ENCODE measurements at places on chromosomes 7 and 10.

DNA sequence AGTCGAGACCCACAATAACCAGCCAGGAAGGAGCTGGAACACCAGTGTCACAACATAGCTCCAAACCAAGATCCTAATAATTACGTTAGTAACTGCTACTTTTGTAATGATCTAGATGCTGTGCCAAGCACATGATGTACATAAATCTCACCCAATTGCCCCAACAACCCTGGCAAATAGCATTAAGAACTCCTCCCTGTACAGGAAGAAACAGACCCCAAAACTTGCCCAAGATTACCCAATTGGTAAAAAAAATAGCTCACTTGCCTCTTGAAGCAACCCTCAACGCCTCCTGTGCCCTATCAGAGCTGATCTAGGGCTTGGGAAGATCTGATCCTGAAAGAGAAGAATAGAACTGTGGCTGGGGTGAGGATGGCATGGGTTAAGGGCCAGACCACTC, 628.7 kb upstream of the AUTS2 start:
- no peak overlapping the region for H3K27ac ChIP-seq
- no peak for DNase-seq
- H3K4me1 ChIP-seq, result no peaks in the 10 kb centered on the region
- no peaks in the 10 kb centered on the region for H3K36me3 ChIP-seq
- H3K27me3 ChIP-seq, result no peaks in the 10 kb centered on the region
- H3K4me3 ChIP-seq, result no peak overlapping the region

- peaks cover 23% of the 10 kb centered on the region for H3K4me1 ChIP-seq
- H3K36me3 ChIP-seq, result no peaks in the 10 kb centered on the region
- peak within 1 kb of the TSS; percentile 37 for H3K27ac ChIP-seq
- H3K4me3 ChIP-seq, result peak within 1 kb of the TSS; percentile 78
These were observed at the start of gene EPHB6 for GRCh38 chr7:142854372-142855113. EPHB6 (plus strand) TSS chr7:142855076; CDS start chr7:142863228, 8,152 bp downstream.

DNA sequence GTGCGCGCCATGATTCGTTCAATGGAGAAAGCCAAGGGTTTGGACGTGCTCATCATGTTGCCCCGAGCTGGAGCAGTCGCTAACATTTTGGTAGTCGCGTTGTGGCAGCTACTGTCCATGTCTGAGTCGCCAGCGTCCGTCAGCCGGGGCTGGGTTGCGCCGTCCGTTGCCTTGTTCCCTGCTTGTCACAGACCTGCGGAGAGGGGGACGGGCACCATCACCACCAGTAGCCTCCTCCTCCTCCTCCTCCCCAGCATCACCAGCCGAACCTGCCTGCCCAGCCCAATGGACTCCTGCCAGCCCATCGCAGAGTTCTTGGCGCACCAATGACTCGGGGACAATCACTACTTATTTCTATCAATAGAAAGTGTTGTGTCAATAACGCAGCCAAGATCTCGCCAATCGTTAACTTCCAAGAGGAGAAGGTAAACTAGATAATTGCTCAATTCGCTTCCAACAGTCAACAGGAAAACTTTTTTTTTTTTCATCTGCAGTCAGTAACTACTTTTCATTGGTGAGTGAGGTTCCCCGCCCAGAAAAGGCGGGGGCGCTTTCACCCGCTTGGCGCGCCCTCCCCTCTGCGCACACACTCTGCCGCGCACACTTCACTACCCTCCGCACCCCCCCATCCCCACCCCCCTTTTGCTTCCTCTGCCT, at the start of gene FEZF1:
FEZF1 (minus strand) TSS at position 432 of the 657 bp plus-strand sequence; CDS start at position 119, 313 bp downstream.
- peaks cover 79% of the 10 kb centered on the region for H3K27me3 ChIP-seq
- no peak within 1 kb of the TSS for H3K27ac ChIP-seq
- H3K4me3 ChIP-seq, result no peak within 1 kb of the TSS
- no peak for DNase-seq
- peaks cover 25% of the 10 kb centered on the region for H3K4me1 ChIP-seq

GRCh38 chr7:46513447-46513848, 592.4 kb upstream of the IGFBP3 start:
- no peaks in the 10 kb centered on the region for H3K36me3 ChIP-seq
- no peak overlapping the region for H3K4me3 ChIP-seq
- H3K27ac ChIP-seq, result no peak overlapping the region

DNA sequence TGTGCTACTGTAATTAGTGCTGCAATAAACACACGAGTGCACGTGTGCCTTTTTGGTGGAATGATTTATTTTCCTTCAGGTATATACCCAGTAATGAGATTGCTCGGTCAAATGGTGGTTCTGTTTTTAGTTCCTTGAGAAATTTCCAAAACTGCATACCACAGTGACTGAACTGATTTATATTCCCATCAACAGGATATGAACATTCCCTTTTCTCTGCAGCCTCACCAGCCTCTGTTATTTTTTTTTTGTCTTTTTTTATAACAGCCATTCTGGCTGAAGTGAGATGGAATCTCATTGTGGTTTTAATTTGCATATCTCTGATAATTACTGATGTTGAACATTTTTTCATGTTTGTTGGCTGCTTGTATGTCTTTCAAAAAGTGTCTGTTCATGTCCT, 922.9 kb upstream of the LRRN3 start:
- DNase-seq, result no peak
- no peaks in the 10 kb centered on the region for H3K36me3 ChIP-seq
- no peak overlapping the region for H3K4me3 ChIP-seq
- H3K27ac ChIP-seq, result no peak overlapping the region
- no peaks in the 10 kb centered on the region for H3K4me1 ChIP-seq
- no peaks in the 10 kb centered on the region for H3K27me3 ChIP-seq

DNA sequence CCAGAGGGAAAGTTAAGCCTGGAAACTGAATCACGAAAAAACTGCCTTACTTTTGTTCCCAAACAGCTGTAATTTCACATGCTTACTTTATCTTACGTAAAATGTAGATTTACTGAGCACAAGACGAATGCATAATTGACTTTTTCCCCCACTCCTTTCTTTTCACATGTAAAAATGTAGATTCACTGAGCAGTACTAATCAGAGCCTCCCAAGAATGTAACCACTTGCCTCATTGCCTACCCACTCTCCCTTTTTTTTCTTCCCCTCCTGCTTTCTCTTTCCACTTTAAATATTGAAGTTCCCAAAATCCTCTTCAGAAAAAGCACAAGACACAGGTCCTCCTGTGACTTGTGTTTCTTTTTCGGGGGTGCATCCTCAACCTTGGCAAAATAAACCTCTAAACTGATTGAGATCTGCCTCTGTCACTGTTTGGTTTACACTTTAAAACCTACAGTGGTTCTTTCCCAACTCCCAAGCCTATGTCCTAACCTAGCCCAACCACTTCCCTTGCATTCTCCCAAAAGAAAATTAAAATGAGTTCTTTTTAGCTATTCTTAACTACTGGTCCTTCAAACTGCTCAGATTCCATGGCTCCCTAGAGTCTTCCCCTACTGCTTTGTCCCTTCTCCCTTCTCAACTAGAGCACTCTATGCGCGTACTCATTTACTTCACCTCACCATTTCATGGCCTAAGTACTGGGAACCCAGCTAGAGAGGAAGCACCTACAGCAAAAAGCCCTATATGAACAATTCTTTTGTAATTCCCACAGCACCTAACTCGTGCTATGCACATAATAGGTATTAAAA, 236.6 kb upstream of the MKLN1 start:
- H3K36me3 ChIP-seq, result no peaks in the 10 kb centered on the region
- no peak for DNase-seq
- H3K27ac ChIP-seq, result peak overlapping the region; percentile 61
- peaks cover 10% of the 10 kb centered on the region for H3K4me1 ChIP-seq

- DNase-seq, result no peak
- H3K27ac ChIP-seq, result no peak overlapping the region
- no peaks in the 10 kb centered on the region for H3K36me3 ChIP-seq
- H3K4me1 ChIP-seq, result no peaks in the 10 kb centered on the region
These were observed 138.1 kb downstream of the MACC1 start for GRCh38 chr7:20079080-20079479.

DNA sequence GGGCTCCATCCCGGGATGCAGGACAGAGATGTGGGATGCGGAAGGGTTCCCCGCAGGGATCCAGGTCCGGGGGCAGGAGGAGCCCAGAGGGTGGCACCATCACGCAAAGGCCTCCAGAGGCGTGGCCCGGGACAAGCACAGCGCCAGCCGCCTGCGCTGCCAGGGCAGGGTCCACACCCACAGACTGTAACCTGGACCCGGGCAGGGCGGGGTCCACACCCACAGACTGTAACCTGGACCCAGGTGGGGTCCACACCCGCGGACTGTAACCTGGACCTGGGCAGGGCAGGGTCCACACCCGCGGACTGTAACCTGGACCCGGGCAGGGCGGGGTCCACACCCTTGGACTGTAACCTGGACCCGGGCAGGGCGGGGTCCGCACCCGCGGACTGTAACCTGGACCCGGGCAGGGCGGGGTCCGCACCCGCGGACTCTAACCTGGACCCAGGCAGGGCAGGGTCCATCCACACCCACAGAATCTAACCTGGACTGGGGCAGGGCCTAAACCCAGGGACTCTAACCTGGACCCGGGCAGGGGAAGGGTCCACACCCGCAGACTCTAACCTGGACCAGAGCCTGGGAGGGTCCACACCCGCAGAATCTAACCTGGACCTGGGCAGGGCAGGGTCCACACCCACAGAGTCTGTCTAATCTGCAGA, 37.5 kb upstream of the SUN1 start:
- no peak overlapping the region for H3K27ac ChIP-seq
- H3K27me3 ChIP-seq, result no peaks in the 10 kb centered on the region
- no peaks in the 10 kb centered on the region for H3K4me1 ChIP-seq

- no peak overlapping the region for H3K27ac ChIP-seq
- H3K36me3 ChIP-seq, result no peaks in the 10 kb centered on the region
- no peaks in the 10 kb centered on the region for H3K27me3 ChIP-seq
- no peak for DNase-seq
These were observed 130.6 kb upstream of the SLC26A5 start for GRCh38 chr7:103576641-103577040.

DNA sequence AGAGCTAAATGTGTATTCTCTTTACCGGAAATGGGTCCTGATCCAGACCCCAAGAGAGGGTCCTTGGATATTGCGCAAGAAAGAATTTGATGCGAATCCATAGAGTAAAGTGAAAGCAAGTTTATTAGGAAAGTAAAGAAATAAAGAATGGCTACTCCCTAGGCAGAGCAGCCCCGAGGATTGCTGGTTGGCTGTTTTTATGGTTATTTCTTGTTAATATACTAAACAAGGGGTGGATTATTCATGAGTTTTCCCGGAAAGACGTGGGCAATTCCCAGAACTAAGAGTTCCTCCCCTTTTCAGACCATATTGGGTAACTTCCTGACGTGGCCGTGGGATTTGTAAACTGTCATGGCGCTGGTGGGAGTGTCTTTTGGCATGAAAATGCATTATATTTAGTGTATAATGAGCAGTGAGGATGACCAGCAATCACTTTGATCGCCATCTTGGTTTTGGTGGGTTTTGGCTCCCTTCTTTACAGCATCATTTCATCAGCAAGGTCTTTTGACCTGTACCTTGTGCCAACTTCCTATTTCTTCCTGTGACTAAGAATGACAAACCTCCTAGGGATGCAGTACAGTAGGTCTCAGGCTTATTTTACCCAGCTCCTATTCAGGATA, 60.4 kb downstream of the ARL4A start:
- no peaks in the 10 kb centered on the region for H3K27me3 ChIP-seq
- no peak overlapping the region for H3K27ac ChIP-seq
- no peak overlapping the region for H3K4me3 ChIP-seq
- DNase-seq, result no peak

DNA sequence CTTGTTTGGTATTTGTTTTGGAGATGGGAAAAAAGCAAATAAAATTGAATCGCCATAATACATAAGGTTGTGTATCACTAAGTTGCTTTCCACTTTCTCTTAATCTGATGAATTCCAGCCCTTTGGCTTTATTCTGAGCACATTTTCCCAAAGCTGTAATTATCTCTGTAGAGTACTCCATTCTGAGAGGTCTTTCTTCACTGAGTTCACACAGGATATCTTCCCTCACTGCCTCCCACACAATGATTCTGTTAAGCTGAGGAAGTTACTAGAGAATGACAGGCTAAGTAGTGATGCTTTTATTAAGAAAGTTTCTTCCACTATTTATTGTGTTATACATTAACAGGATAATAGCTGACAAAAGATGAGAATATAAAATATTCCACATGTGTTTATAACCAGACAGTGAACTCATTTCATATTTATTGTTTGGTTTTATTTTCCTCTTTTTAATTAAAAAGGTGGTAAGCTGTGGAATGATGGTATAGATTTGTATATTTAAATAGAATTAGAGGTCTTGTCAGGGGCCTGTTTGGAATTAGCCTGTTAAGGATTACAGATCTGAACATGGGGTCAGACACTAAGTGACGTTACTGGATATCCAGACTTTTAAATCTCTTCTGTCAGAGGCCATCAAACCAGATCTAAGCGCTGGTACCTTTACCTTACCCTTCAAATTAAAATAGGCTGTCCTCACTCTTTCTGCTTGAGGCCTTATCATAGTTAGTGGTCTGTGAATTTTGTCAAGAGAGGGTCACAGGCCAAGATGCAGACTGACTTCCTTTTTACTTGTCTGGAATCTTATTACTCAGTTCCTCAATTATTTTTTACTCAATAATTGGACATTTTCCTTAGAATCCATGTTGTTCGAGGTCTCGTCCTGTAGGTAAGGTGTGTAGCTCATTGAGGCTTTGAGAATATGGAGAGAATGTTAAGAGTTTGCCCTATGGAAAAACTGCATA, 8.4 kb downstream of the PLXDC2 start:
- H3K27me3 ChIP-seq, result no peaks in the 10 kb centered on the region
- peaks cover 6% of the 10 kb centered on the region for H3K4me1 ChIP-seq
- H3K27ac ChIP-seq, result no peak overlapping the region

- H3K4me3 ChIP-seq, result no peak overlapping the region
- no peak for DNase-seq
- no peaks in the 10 kb centered on the region for H3K27me3 ChIP-seq
- H3K36me3 ChIP-seq, result no peaks in the 10 kb centered on the region
- H3K4me1 ChIP-seq, result no peaks in the 10 kb centered on the region
These were observed 64.3 kb upstream of the MDFIC start for GRCh38 chr7:114857605-114858004.

DNA sequence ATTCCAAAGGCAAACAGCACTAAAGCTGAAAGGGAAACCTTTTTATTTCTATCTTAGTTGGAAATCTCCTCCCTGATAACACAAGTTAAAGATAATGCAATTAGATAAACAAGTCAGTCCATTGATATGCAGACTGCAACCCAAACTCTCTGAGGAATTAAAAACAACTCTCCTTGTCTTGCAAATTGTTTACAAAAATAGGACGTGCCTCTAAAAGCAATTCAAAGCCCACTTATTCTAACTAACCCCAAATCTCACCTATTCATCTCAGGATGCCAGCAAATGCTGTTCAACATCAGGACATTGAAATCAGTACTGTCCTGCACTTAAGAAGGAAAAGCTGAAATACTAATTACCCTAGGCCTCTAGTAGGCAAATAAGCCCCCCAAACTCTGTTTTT, 12.8 kb downstream of the SHTN1 start:
- H3K27ac ChIP-seq, result no peak overlapping the region
- no peak overlapping the region for H3K4me3 ChIP-seq
- H3K27me3 ChIP-seq, result no peaks in the 10 kb centered on the region
- peaks cover 11% of the 10 kb centered on the region for H3K4me1 ChIP-seq
- H3K36me3 ChIP-seq, result no peaks in the 10 kb centered on the region

GRCh38 chr7:87876869-87877234, 559 bp downstream of the DBF4 start:
- H3K4me3 ChIP-seq, result peak overlapping the region; percentile 82
- DNase-seq, result peak; percentile 65
- H3K27ac ChIP-seq, result peak overlapping the region; percentile 97

Data from trophoblast cell (in vitro differentiated cells and primary cell).